ENCODE measurements at places on chromosomes 6 and 20. TPM values are rescaled to one million over a fixed set of nuclear protein-coding genes. Genes with fewer than 3 reads are reported as not detected.

GNAS-AS1 gene
- total RNA-seq, result 1.6 TPM

TSHZ2 gene
- total RNA-seq, result 37.8 TPM

ADTRP gene
- total RNA-seq, result 52.1 TPM

SYCP2L gene
- total RNA-seq, result not detected

HLA-DRA gene
- total RNA-seq, result 1.6 TPM

HTR1B gene
- not detected for total RNA-seq

ANKEF1 gene
- total RNA-seq, result 3.2 TPM

CLPSL2 gene
- not detected for total RNA-seq

SHLD1 gene
- total RNA-seq, result 10.1 TPM

ALDH5A1 gene
- 16.8 TPM for total RNA-seq

RCAN2 gene
- total RNA-seq, result 0.43 TPM

PPP1R18 gene
- 115 TPM for total RNA-seq

SLC12A5 gene
- total RNA-seq, result not detected

FABP7 gene
- not detected for total RNA-seq

DNA sequence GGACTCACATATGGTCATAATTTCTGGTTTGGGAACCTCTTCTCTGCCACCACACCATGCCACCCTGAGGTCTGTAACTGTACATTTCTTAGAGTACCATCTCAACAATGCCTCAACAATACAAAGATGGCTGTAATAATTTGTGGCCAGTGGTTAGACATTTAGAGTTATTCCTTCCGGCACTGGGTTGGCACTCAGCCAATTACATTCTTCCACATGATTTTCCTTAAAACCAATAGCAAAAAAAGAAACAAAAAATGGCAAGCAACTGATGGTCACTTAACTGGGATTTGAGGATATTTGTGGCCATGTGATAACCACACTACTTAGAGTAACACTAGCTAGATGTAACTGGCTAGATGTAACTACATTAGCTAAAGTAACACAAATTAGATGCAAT, 79.9 kb downstream of the SEL1L2 start:
- DNase-seq, result no peak

GRCh38 chr6:39294133-39294532, 20.1 kb downstream of the KCNK17 start:
- no peak for DNase-seq

DNA sequence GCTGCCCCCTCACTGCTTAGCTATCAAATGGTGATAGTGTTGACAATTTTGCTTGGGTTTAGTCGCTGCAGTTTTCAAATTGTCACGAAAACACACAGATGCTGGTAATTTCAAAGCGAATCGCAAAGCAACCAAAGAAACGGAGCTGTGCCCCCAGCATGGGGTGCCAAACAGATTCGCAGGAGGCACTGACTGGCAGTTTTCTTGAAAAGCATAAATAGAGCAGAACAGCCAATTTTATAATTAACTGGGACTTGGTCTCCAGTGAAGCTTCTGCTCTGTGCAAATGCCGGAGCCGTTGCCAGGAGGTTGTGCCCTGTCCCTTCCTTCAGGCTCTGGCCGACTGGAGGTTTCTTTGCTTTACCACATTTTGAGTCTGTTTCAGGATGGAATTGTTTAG, 18.8 kb downstream of the ARHGAP40 start:
- DNase-seq, result no peak

GRCh38 chr20:5927749-5928462, 22.4 kb downstream of the TRMT6 start:
- no peak for DNase-seq

- DNase-seq, result no peak
Observed at GRCh38 chr6:107704347-107705013, 119.6 kb downstream of the SCML4 start.

DNA sequence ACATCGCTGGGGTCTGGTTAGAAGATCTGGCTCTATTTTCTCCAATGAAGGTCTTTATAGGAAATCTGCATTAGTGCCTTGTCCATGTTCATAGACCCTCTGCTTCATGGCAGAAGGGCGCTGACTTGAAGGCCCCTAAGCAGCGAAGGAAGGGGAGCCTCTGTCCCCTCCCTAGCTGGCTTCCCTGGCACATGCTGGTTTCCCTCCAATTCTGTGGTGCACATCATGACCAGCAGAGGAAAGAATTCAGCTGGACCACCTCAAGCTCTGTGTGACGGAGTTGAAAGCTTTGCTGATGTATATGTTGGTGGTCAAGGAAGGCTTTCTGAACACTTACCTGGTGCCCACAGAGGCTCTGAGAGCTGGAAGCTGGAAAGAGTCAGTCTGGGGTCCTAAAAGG, 129.7 kb upstream of the MYLIP start:
- DNase-seq, result no peak

DNA sequence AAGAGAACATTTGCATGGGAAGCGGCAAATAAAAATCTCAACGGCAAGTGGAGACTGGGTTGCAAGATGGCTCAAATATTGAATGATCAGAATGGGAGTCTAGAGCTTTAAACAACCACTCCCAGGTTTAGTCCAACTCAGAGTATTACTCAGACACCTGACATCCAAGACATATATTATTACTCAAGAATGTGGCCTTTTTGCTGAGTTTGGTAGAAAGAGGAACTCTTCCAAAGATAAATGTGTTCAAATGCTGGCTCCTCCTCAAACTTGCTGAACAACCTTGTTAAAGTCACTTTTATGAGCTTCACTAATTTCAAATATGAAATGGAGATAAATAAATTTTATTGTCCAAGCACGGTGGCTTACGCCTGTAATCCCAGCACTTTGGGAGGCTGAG, 77.8 kb downstream of the ESR1 start:
- DNase-seq, result no peak

DNA sequence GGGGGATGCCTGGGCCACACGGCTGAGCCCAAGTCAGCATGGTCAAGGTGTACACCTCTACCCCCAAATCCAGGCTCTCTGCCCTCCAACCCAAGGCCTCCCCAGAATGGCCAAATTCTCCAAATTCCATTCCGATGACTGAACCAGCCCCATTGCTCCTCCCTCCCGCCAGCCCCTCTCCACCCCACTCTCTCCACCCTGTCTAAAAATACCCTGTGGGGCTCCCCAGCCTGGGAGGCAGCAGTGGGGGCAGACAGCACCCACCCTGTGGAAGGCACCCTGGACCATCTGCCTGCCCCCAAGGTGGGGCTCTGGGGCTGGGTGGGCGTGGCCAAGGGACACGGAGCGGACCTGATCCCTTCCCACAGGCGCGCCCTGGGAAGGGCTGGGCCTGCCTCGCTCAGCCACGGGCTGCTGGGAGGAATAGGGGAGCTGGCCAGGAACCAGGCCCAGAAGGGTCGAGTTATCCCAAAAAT, 11.4 kb downstream of the TEAD3 start:
- DNase-seq, result no peak

GRCh38 chr20:62955519-62956386, 3.2 kb downstream of the SLC17A9 start:
- no peak for DNase-seq

- DNase-seq, result no peak
Observed at GRCh38 chr6:152954443-152954842, 28.4 kb downstream of the FBXO5 start.

- no peak for DNase-seq
Observed at GRCh38 chr6:110185879-110186278, 5.7 kb downstream of the CDC40 start.

DNA sequence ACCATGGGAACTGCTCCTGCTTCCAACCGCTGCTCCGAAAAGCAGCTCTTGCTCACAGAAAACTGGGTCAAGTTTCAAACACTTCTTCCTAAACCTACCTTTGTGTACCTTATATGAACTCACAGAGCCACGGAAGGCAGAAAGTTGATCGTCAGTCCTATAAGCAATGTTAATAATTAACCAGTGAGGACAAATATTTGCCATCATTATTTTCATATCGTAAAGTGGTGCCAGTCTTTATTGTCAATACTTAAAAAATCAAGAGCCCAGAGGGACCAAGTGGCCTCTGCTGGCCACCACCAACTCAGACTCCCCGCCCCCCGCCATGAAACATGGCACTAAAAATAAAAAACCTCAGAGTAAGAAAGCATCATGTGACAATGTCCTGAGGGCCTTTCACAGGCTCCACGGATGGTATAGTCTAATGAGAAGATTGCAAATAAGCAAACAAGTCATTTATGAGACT, 9.1 kb upstream of the PBOV1 start:
- no peak for DNase-seq

- DNase-seq, result no peak
Observed at GRCh38 chr20:36030149-36030548, 61.8 kb downstream of the CNBD2 start.

DNA sequence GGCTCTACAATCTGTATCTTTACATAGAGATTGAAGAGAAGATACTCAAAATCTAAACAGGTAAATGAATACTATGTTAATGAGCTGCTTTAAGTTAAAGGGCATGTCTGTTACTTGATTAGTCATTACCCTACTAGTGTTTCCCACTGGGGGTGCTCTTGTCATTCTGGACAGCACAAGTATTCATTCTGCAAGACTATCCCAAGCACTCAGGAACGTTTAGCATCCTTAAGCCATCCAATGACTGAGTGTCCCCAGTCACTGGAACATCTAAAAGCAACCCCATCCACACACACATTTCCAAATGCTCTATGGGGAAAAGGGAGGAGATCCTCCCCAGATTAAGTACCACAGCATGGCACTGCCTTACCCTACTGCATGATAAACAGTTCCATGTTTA, 25.7 kb downstream of the EZR start:
- peak; percentile 43 for DNase-seq

- no peak for DNase-seq
Observed at GRCh38 chr20:51162015-51162414, 139.1 kb upstream of the KCNG1 start.

DNA sequence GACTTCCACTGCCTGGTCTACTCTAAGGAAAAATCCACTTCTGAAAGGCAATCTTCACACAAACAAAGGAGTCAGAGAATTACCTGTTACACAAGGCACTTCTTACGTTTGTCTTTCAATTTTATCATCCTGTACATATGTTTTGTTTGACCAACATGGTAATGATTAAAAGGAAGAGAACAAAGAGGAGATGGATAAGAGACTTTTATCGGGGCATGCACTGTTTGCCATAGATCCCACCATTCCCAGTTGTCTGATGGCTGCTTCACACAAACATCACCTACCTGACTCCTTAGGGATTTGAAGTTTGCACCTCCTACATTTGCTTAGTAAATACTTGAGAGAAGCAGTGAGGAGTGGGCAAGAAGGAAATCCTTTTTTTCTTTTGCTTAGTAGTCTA, 87.1 kb downstream of the BFSP1 start:
- DNase-seq, result no peak

GRCh38 chr6:44255105-44255808, 2.1 kb downstream of the SLC35B2 start:
- DNase-seq, result no peak

GRCh38 chr6:14981960-14982359, 263.9 kb upstream of the JARID2 start:
- no peak for DNase-seq

DNA sequence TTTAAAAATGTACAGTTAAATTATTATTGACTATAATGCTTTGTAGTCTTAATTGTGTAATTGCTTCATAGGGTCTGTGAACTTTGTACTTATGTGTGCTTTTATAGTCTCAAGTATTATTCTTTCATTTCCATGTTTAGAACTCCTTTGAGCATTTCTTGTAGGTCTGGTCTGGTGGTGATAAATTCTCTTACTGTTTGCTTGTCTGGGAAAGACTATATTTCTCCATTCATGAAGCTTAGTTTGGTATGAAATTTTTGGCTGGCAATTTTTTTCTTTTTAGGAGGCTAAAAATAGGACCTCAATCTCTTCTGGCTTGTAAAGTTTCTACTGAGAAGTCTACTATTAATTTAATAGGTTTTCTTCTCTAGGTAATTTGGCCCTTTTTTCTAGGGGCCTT, 67.4 kb downstream of the CCDC170 start:
- no peak for DNase-seq

- peak; percentile 46 for DNase-seq
Observed at GRCh38 chr6:11854408-11855165, 76.0 kb upstream of the ADTRP start.

GRCh38 chr6:34068462-34069044, 77.3 kb downstream of the GRM4 start:
- DNase-seq, result no peak

DNA sequence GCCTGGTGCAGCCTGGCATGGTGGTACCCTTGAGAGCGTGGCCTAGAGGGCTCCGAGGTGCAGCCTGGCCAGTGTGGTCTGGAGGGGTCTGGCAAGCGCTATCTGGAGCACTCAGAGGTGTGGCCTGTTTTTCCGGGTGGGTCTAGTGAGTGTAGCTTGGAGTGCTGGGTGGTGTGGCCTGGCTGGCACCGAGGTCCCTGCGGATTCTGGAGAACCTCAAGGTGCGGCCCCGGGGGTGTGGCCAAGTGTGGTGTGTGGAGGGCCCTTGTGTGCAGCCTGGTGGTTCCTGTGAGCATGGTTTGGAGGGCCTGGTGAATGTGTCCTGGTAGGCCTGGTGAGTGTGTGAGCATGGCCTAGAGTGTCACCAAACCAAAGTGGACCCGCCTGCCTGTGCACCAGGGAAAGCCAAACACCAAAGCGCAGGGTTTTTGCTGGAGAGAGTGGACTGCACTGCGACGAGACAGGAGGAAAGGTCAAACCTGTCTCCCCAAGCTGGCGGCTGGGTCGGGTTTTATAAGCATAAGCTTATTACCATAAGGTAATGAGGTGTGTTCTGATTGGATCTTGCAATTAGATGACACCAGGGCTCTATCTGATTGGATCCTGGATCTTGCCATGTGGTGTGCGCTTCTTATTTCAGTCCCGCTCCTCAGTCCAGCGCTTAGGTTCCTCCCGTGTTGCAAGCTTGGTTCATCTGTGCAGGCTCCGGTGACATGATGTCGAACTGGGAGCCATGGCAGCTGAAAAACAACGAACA, 35.7 kb downstream of the IGF2R start:
- DNase-seq, result no peak

DNA sequence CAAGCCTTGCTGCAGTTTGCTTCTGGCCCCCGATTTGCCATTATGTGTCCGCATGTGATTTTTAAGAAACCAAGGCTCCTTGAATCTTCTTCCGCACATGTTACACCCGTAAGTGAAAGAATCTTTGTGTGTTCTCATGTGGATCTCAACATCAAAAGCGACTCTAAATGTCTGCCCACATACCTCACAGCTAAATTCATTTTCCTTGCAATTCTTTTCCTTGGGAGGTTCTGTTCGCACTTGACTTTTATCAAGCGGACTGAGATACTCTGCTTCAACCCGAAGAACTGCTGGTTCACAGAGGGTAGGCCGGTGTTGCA, 11.4 kb downstream of the ZNF217 start:
- DNase-seq, result no peak
